EL (cell line): ENCODE measurements at places on chromosomes 1 and 21.

- DNase-seq = peak; percentile 92
These were observed 1.3 kb downstream of the SH2D2A start for GRCh38 chr1:156815307-156815826.

- peak; percentile 63 for DNase-seq
These were observed 21.0 kb upstream of the ARTN start for GRCh38 chr1:43912607-43913006.

- DNase-seq = peak; percentile 60
These were observed 1.9 kb upstream of the ATG4C start for GRCh38 chr1:62781841-62782543.

- DNase-seq = peak; percentile 83
These were observed 7.6 kb downstream of the DCLRE1B start for GRCh38 chr1:113912594-113913311.
